ENCODE measurements at places on chromosomes 12 and 14.

DNA sequence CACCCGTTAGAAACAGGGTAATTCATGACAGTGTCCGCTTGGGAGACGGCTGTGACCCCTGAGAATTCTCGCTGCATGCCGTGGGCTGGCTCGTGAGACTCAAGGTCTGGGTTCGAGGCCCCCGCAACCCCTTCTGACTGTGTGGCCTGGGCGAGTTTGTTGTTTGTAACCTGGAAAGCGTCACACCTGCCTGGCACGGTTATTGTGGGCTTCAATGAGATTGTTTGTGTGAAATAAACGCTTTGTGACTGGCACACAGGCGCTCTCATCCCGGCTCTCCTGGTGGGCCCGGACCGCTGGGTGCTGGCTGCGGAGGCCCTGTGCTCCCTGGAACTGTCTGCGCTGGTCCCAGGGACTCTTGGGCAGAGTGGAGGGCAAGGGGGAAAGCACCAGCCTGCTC, 33.9 kb downstream of the MEG3 start:
- no peak for DNase-seq

DNA sequence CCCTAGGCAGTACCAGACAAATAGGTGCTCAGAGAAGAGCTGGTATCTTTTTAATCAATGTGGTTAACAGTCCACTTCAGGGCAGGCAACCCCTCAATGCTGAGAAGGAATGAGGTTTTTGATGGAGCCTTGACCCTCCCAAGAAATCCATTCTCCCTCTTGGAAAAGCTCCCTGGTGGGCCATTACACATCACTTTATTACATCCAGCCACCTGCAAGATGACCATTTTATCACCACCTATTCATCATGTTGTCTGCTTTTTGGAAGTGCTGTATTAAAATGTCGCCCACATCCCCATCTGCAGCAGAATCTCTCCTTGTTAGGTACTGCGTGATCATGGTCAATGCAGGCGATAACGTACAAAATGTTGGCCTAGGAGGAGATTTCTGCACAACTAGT, 614.7 kb upstream of the TMEM132C start:
- DNase-seq = no peak

DNA sequence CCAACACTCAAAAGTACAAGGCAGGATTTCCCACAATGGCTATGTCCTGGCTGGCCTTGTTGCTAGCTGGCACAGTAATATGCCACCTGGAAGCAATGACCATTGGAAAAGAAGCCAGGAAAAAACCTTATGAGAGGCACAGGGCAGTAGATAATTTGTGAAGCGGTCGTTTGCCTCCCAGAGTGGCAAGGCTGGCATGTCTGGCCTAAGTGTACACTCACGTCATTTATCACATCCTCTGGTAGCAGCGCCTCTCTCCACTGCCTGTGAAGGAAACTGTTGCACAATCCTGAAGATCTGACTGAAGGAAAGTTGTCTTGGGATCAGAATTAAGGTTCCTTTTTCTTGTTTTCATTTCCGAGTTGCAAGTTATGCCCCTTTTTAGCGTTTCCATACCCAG, 408.5 kb downstream of the ZFP36L1 start:
- no peak for DNase-seq

DNA sequence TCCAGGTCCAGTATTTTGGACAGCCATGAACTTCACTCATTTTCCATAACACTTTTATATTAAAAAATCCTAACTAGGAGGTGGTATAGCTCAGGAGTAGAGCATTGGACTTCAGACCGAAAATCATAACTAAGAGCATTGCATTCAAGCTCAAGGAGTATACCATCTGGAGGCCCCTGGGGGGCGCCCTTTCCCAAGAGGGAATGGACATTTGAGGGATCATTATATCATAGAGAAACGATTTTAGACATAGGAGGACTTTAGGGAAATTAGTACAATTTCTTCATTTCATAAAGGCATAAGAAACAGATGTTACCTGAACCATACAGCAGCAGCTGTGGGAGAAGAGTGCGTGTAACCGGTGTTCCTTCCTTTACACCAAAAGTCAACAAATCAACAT, 5.2 kb upstream of the ATG14 start:
- DNase-seq = no peak

DNA sequence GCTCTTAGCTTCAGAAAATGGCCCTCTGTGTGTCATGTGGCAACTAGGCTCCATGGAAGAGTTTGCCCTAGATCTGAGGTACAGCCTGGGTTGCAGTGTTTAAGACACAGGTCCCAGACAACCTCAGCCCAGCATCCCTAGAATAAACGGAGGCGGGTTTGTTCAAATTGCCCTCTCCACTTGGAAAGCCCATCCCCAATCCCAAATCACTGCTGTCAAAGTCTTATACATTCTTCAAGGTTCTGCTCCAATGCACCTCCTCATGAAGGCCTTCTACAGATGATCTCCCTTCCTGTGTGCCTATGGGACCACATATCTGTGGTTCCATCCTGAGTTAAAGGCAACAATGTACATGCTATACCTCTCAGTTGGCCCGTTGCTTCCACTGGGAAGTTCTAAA, 289.8 kb downstream of the DPF3 start:
- DNase-seq = no peak

- no peak for DNase-seq
Observed at GRCh38 chr12:24278832-24279231, 329.4 kb upstream of the SOX5 start.

GRCh38 chr12:89346741-89347324, 5.5 kb downstream of the DUSP6 start:
- no peak for DNase-seq

- no peak for DNase-seq
Observed at GRCh38 chr12:89243771-89244170, 108.5 kb downstream of the DUSP6 start.

- DNase-seq = no peak
Observed at GRCh38 chr14:88069677-88070076, 64.7 kb downstream of the GPR65 start.

DNA sequence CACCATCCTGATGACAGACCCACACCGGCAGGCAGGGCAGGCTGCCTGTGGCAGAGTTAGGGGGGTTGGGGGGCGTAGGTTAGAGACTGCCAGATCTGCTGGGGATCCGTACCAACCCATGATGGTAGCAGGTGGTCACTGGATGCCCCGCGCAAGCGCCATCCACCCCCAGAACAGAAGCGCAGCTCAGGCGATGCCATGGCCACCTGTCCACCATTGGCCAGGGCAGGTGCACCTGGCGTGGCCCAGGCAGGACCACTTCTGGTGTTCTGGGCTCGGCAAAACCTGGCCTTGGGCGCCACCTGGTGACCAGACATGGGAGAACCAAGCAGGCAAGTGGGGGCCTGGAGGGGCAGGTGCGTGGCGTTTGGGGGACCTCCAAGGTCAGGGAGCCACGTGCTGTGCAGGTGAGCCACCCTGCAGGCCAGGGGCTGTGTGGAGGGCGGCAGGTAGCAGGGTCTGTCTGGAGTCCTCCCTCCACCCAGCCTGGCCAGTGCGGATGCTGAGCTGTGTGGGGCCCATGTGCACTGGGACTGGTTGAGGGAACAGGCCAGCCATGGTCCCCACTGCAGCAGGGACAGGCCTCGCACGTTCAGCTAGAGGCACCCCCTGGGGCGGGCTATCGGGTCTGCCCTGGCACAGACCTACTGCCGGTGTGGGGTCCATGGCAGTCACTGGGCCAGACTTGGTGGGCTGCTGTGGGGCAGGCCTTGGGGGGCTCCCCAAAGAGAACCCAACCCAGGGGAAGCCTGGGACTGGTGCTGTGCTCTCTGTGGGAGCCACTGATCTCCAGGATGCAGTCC, 15.6 kb downstream of the BAG5 start:
- DNase-seq = peak; percentile 51

DNA sequence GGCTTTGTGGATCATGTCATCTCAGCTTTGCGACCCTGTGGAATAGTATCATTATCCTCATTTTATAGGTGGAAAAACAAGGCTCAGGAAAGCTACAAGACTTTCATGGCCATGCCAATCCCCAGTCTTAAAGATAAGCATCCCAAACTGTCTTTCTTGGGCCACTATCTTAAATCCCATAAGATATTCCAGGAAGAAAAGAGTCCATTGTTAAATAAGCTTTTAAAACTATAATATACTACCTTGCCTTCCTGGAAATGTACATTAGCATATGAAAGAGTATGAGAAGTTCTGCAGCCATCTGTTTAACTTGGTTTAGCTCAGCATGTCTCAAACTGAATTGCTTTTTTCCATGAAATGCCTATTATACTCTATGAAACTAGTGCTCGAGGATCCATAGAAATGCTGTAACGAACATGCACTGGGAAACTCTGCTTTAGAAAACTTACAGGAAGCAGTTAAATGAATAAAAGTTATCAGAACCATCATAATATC, 77.1 kb downstream of the B4GALNT3 start:
- no peak for DNase-seq

GRCh38 chr14:58244556-58245387, at the start of gene PSMA3:
PSMA3 (plus strand) TSS chr14:58244843; CDS start chr14:58244921, 78 bp downstream.
- DNase-seq = peak; percentile 99

DNA sequence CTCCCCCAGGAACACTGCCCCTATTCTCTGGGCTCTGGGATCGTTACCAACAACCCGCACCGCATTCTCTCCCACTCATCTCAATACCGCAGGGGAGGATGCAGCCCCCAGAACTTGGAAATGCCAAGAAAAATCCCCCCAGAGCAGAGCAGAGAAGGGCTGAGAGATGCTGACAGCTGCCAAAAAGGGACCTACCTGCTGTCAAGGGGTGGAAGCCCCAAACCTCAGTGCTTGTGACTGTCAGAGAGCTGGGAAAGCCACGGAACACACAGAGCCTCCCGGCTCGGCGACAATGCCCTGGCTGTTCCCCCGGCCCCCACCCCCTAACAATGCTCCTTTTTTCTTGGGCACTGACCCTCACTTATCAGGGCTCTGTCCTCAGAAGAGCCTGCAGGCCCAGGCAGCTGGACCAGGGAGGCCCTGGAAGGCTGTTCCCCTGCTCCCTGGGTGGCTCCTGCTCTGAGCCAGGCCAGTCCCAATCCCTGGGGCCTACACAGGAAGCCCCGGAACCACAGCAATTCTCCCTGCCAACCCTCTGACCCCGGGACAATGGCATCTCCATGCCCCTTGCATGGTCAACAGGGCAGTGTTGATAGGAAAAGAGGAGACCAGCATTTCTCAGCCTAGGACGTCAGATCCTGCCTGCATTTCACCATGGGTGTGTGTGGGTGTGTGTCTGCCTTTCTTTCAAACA, 78.9 kb downstream of the ITPK1 start:
- no peak for DNase-seq

GRCh38 chr14:28482251-28483040, 284.1 kb upstream of the FOXG1 start:
- DNase-seq = no peak

- DNase-seq = no peak
Observed at GRCh38 chr12:80861641-80862378, 75.9 kb downstream of the LIN7A start.

GRCh38 chr14:97159124-97159523, 361.9 kb downstream of the VRK1 start:
- no peak for DNase-seq

DNA sequence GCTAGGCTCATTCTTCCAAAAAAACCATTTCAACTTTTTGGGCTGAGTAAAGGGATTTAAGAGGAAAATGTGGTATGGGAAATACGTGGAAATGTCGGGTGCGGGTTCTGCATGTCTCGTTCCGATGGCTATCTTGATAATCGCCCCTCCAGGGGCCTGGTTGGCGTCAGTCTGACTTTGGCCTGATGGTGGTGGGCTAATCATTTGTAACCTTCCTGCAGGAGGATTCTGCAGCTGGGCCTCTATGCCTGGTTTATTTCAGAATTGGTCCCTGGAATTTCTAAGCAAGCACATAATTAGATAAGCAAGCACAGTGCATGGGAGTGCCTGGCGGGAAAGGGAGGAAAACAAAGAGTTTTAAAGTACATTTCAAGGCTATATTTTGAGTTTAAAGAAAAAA, 14.8 kb upstream of the SLC4A8 start:
- DNase-seq = no peak

DNA sequence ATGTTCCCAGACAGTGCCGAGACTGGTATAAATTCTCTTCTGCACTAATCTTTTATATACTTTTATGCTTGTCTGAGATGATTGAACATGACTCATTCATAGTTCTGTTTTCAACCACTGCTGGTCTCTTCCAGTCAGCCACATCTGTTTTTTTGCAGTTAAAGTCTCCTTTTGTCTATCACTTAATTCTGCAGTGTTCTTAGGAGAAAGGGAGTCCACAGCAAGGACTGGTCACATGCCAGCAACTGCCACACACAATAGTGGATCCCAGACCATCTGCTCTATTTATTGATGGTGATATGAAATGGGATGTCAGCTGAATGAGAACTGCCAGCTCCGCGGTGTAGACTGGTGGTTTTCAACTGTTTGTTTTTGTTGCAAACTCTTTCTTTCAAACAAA, 379.8 kb downstream of the MED13L start:
- DNase-seq = no peak
